ENCODE measurements at places on chromosomes 6 and 20. TPM values are rescaled to one million over a fixed set of nuclear protein-coding genes. Genes with fewer than 3 reads are reported as not detected.

- DNase-seq = no peak
- H3K27me3 ChIP-seq = peaks cover 1% of the 10 kb centered on the region
- H3K4me1 ChIP-seq = no peaks in the 10 kb centered on the region
Measured at GRCh38 chr20:13062789-13063188, 54.0 kb downstream of the SPTLC3 start.

DNA sequence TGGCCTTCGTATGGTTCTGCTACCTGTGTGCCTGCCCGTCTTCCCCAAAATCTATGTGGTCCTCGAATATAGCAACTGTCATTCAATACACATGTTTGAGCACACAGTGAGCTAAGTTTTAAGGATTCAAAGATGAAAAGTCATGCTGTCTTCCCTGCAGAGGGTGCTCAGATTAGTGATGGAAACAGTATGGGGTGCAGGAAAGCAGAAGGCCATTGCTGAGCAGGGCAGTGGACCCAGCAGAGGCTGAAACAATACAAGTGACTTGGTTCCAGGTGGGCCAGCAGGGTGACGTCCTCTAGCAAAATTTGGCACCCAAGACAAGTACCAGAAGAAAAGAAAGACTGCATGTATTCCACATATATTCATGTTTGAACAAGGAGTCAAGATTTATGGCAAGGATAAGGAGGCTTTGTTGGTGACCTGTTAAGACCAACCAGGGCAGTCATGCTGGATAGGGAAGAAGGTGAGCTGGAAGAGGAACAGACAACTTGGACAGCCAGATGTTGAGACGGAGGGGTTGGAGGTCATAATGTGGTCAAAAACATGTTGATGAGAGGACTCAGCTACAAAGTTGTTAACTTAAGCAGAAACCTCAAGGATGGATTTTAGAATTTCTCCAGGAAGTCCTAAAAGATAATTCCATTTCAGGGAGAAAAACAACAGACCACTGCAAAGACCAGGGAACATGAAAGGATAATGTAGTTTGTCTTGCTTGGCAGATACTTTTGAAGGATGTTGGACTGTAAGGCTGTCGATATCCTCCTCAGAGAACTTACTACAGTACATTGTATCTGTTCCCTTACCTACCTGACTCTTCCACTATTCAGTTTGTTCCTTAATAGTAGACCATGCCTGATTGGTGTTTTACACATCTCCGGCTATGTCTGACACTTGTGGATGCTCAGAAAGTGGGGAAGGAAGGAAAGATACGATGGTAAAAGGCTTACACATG, 2.5 kb downstream of the HLA-DQA1 start:
- H3K4me3 ChIP-seq = peak overlapping the region; percentile 9
- no peak overlapping the region for H3K27ac ChIP-seq
- peaks cover 26% of the 10 kb centered on the region for H3K4me1 ChIP-seq
- peaks cover 4% of the 10 kb centered on the region for H3K36me3 ChIP-seq
- peaks cover 9% of the 10 kb centered on the region for H3K27me3 ChIP-seq

- no peak overlapping the region for H3K27ac ChIP-seq
- DNase-seq = no peak
- no peak overlapping the region for H3K4me3 ChIP-seq
- H3K4me1 ChIP-seq = no peaks in the 10 kb centered on the region
- no peaks in the 10 kb centered on the region for H3K36me3 ChIP-seq
Measured at GRCh38 chr6:6417475-6417874, 97.0 kb upstream of the F13A1 start.

DNA sequence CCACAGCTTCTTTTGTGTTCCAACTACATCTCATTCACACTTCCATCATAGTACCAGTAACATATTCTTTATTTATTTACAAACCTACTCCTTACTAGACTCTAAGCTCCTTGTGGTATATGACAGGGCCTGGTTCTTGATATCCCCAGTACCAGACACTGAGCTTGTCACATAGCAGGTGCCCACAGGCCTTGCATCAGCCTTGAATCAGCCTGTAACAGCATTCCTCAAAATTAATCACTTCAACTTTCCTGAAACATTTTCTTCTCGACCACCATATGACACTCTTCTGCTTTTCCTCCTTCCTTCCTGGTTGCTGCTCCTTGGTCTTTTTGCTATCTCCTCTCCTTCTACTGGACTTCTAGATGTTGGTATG, 24.7 kb upstream of the SRPK1 start:
- H3K4me3 ChIP-seq = no peak overlapping the region
- H3K27me3 ChIP-seq = peaks cover 3% of the 10 kb centered on the region
- no peaks in the 10 kb centered on the region for H3K4me1 ChIP-seq
- no peaks in the 10 kb centered on the region for H3K36me3 ChIP-seq
- no peak for DNase-seq

DNA sequence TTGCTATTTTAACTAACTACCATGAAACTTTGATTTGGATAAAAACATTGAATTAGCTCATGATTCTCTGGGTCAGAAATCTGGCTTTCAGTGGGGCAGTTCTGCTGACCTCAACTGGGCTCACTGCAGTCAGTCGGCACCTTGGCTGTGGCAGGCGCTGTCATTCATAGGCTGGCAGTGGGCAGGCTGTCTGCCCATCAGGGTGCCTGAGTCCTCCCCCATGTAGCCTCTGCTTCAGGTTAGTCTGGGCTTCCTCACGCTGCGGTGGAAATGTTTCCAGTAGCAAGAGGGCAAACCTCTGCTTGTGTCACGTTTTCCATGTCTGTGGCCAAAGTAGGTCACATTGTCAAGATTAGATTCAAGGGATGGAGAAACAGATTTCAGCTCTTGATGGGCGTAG, 251.0 kb upstream of the TCF21 start:
- DNase-seq = no peak
- H3K27ac ChIP-seq = no peak overlapping the region
- H3K36me3 ChIP-seq = no peaks in the 10 kb centered on the region
- peaks cover 2% of the 10 kb centered on the region for H3K27me3 ChIP-seq
- H3K4me1 ChIP-seq = no peaks in the 10 kb centered on the region
- no peak overlapping the region for H3K4me3 ChIP-seq

GRCh38 chr6:130725551-130725950, 101.7 kb upstream of the SMLR1 start:
- H3K27ac ChIP-seq = no peak overlapping the region
- H3K27me3 ChIP-seq = peaks cover 7% of the 10 kb centered on the region
- peaks cover 15% of the 10 kb centered on the region for H3K4me1 ChIP-seq
- H3K4me3 ChIP-seq = no peak overlapping the region

- H3K4me3 ChIP-seq = no peak overlapping the region
- peaks cover 9% of the 10 kb centered on the region for H3K27me3 ChIP-seq
- DNase-seq = no peak
- no peak overlapping the region for H3K27ac ChIP-seq
- H3K4me1 ChIP-seq = peaks cover 37% of the 10 kb centered on the region
Measured at GRCh38 chr20:45967551-45968080, 4.4 kb downstream of the ZNF335 start.

DNA sequence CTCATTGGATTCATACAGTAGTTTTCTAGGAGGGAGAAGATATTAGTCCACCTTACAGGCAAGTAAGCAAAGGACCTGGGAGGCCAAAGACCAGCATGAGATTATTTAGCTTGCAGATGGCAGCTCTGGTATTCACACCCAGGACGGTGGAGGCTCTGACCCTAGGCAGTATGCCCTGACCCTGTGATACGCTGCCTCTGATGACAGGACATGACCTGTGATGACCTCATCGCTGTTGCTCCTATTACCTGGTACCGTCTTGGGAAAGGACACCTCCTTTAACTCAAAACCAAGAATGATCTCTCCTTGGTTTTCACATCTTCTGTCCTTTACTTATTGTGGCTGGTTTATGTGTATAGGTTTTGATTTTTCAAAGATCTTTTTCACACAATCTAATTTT, 298.6 kb downstream of the CLIC5 start:
- H3K4me3 ChIP-seq = no peak overlapping the region
- no peaks in the 10 kb centered on the region for H3K36me3 ChIP-seq
- peaks cover 14% of the 10 kb centered on the region for H3K4me1 ChIP-seq
- no peak for DNase-seq
- H3K27me3 ChIP-seq = no peaks in the 10 kb centered on the region
- no peak overlapping the region for H3K27ac ChIP-seq

RTN4IP1 gene
- 6.0 TPM for polyA plus RNA-seq

ADGRF4 gene
- not detected for polyA plus RNA-seq

OR12D3 gene
- not detected for polyA plus RNA-seq

CASS4 gene
- polyA plus RNA-seq = 3.5 TPM

ADGRF5 gene
- not detected for polyA plus RNA-seq
